ENCODE measurements at places on chromosomes 2 and 18.

- DNase-seq = no peak
Observed at GRCh38 chr2:102753563-102754159, 8.2 kb upstream of the TMEM182 start.

- DNase-seq = no peak
Observed at GRCh38 chr2:974054-974453, 23.4 kb downstream of the SNTG2 start.

- no peak for DNase-seq
Observed at GRCh38 chr2:23069156-23069555, 315.8 kb upstream of the KLHL29 start.

DNA sequence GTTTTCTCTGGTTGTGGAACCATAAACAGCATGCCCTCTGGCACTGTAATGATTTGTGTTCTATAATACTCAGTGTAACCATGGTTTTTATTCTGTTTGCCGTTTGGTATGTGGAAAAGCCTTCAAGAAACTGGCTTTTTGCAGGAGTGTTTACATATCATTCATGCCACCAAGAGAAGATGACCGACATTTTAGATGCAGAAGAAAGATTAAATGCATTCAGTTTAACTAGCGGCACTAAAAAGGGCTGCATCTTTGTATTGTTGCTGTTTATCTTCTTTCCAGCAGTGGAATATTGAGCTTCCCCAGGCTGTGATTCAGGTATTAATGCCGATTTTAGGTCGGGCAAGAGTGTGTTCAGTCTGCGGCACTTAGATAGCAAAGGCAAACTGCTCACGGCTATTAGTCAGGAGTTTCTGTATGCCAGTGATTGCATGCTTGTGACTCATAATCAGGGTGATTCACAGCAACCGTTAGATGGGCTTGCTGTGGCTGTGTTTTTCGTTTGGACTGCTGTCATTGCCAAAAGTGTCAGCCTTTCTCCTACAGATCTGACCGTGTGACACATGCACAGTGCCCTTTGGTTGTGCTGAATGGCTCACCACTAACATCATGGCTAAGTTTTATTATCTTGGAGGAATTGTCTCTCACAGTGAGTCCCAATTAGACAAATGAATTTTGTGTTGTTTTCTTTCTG, 479.7 kb downstream of the PARD3B start:
- DNase-seq = no peak

GRCh38 chr2:143974262-143974661, 545.7 kb downstream of the ZEB2 start:
- no peak for DNase-seq

GRCh38 chr2:60602388-60602787, 48.9 kb upstream of the BCL11A start:
- no peak for DNase-seq

DNA sequence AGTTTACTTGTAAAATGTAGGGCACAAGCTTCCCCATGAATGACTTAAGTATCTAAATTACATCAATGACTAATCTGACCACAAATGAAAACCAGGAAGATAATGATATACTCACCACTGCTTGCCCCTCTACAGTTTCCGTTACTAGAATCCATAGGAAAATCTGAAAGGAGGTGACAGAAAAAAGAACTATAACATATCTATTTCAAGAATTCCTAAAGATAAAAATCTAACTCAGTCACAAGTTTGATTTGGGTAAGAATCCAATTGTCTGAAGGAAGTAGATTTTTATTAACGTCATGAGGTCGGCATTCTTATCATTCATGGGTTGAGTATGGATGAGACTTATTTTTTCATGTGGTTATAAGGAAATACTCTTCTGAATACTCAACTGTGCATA, 7.8 kb downstream of the FRZB start:
- no peak for DNase-seq

Data from activated T-helper 1 cell treated with Interleukin-2 at 50 U/mL for 16 hours (primary cell).